Panc1 (cell line): ENCODE measurements at places on chromosomes 12 and 14. TPM values are rescaled to one million over a fixed set of nuclear protein-coding genes. Genes with fewer than 3 reads are reported as not detected.

The FAIM2 gene
- total RNA-seq, result 0.49 TPM

The DACT1 gene
- total RNA-seq, result 0.15 TPM

The TC2N gene
- 0.49 TPM for total RNA-seq

The OASL gene
- total RNA-seq, result 21.1 TPM

The NINJ2 gene
- 1.9 TPM for total RNA-seq

The RAD9B gene
- 0.98 TPM for total RNA-seq

The RPL10L gene
- not detected for total RNA-seq

The ARMH4 gene
- total RNA-seq, result 1.8 TPM

The RTN1 gene
- 0.05 TPM for total RNA-seq

The PEBP1 gene
- total RNA-seq, result 168 TPM

The ATF7 gene
- 29.5 TPM for total RNA-seq

The CACNA2D4 gene
- total RNA-seq, result 0.15 TPM

The EFS gene
- total RNA-seq, result not detected

The CLEC1B gene
- total RNA-seq, result not detected

The INHBC gene
- total RNA-seq, result not detected

The TBX5 gene
- total RNA-seq, result not detected

The PAWR gene
- 142 TPM for total RNA-seq

The EPS8 gene
- 32.0 TPM for total RNA-seq

The RASSF9 gene
- 0.33 TPM for total RNA-seq

The NOS1 gene
- 0.03 TPM for total RNA-seq

The ATXN3 gene
- total RNA-seq, result 14.6 TPM

The LHX5 gene
- total RNA-seq, result not detected

The EPYC gene
- total RNA-seq, result not detected

The SRRM4 gene
- not detected for total RNA-seq

The DPF3 gene
- not detected for total RNA-seq
